ENCODE measurements at places on chromosomes 2 and 18. TPM values are rescaled to one million over a fixed set of nuclear protein-coding genes. Genes with fewer than 3 reads are reported as not detected.

DNA sequence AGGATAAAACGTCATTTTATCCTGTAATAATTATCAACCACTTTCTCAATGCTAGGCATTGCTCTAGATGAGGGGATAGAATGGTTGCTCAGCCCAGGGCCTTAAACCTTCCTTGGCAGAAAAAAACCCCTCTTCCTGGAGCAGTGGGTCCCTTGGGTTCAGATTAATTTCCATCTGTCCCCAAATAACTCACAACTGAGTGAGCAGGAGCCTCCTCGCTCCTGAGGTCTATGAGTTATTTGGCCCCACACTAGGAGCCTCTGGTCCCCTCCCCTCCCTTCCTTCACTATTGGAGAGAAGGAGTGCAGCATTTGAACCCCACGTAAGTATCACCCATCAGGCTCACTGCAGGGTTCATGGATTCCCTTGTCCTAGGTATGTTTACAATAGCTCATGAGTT, 157.5 kb upstream of the FHL2 start:
- no peak for DNase-seq

Gene TBR1
- total RNA-seq = not detected

DNA sequence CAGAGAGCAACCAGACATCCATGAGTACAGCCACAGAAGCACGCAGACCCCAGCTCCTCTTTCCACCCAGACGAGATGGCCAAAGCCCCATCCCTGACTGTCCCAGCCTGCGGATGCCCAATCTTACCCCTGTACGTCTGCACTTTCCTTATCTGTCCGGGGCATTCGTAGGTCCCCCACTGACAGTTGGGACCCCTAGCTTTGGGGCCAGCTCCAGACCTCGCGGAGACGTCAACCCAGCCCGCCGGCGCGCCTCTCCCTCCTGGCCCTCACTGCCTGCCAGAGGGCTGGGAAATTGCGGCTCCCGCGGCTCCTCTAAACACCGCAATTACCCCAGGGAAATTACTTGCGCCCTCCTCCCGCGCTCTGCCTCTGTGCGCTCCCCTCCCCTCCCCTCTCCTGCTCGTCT, 2.3 kb downstream of the ECEL1 start:
- DNase-seq = no peak

- DNase-seq = no peak
These were observed 113.8 kb upstream of the KLF7 start for GRCh38 chr2:207279520-207279919.

GRCh38 chr2:190563109-190563508, 28.6 kb upstream of the NEMP2 start:
- no peak for DNase-seq

- no peak for DNase-seq
These were observed 21.6 kb upstream of the GPR75 start for GRCh38 chr2:53881360-53881759.

- DNase-seq = no peak
These were observed 19.7 kb downstream of the GNLY start for GRCh38 chr2:85713836-85714235.

- DNase-seq = peak; percentile 18
These were observed 13.0 kb downstream of the GPR155 start for GRCh38 chr2:174473796-174474195.

DNA sequence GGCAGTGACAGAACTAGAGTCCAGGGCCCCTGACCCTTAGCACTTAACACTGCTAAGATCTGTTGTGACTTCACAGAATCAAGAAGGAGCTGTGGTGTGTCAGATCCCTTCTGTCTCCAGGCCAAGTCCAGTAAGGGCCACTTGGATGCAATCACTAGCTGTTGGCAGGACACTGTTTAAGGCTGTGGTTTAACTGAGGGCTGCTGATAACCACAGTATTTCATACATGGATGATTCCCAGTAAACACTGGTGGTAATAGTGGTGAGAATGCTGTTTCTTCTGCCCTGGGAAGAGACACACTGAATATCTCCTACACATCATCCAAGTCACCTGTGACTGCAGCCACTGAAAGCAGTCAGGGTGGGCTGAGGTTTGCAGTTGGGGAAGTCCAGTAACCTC, 77.7 kb upstream of the FBXO11 start:
- no peak for DNase-seq

GRCh38 chr2:127674241-127675209, 805 bp downstream of the LIMS2 start:
- peak; percentile 25 for DNase-seq

- DNase-seq = no peak
These were observed 6.3 kb upstream of the RBMS1 start for GRCh38 chr2:160499865-160500264.

- no peak for DNase-seq
These were observed 652 bp downstream of the GCA start for GRCh38 chr2:162344617-162344950.

DNA sequence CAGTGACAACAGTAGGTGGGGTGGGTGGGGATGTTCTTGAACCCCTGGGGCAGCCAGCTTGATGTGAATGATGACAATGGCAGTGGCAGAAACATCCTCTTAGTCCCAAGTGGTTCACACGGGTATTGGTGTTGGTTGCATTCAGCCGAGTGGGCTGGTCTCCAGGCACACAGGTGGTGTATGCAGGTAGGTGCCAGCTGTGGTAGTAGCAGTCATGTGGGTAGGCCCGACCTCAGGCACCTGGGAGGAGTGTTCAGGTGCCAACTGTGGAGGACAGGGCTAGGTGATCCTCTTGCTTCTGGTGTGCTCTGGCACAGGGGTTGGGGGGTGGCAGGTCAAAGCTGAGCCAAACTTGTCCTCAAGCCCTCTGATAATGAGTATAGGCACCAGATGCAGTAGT, 327.6 kb upstream of the CYP26B1 start:
- no peak for DNase-seq

DNA sequence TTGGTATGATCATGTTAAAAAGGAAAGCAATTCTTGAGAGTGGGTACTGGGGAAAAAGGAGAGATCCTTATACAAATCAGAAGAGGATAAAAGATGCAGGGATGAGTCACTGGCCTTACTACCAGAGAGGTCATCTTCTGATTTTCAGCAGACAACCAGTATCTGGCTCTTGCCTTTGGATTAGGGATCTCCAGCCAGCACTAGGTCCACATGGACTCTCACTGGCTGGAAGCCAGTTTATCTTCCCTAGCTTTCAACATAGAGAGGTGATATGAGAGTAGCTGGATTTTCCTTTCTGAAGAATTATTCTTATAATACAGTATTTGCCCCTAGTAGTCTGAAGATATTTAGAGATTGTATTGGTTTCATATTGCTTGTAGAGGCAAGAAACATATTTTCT, 30.2 kb downstream of the CERKL start:
- DNase-seq = no peak

- no peak for DNase-seq
These were observed 186.4 kb downstream of the FAM210A start for GRCh38 chr18:13539843-13540476.

GRCh38 chr2:220628252-220628651, 943.9 kb downstream of the EPHA4 start:
- no peak for DNase-seq

DNA sequence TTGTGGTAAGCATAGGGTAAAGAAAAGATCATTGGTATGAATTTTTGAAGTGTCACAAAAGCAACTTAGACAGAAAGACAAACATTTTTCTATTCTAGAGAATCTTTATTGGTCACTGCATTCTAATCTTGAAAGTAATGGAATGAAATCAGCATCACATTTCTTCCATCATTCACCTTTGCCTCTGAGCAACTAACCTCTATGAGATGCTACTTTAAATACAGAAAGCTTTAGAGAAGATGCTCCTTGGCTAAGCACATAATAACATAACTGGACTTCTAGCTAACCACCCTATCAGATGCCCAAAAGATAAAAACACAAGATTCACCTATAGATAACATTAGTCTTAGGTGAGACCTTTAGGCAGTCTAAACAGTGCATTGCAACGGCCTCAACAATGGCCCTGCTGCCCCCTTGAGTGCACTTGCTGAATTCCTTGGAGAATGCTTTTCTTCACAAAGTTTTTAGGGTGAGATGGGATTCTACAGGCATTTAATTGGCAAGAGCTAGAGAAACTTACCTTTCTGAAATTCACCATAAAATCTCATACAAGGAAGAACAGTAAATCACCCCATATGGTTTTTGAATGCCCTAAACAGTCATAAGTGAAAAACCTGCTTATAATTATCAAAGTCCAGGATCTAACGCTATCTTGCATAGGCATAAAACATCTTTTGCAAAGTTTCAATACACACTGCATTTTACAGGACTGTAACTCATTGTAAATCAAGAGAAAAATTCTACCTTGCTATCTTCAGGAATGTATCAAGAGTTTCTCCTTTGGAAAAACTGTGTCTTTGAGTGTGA, 791.3 kb upstream of the CHAC2 start:
- DNase-seq = peak; percentile 49

DNA sequence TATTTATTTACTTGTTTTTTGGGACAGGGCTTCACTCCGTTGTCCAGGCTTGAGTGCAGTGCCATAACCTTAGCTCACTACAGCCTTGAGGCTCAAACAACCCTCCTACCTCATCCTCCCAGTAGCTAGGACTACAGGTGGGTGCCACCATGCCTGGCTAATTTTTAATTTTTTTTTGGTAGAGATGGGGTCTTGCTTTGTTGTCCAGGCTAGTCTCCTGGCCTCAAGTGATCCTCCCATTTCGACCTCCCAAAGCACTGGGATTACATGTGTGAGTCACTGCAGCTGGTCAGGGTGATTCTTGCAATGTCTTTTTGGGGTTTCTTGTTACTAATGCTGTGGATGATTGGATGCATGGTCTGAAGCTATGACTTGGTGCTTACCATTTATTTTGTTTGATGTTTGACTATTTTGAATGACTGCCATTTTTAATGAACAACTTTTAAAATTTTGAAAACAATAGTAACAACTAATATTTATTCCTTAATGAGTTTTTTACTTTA, 6.5 kb downstream of the CERS6 start:
- no peak for DNase-seq

DNA sequence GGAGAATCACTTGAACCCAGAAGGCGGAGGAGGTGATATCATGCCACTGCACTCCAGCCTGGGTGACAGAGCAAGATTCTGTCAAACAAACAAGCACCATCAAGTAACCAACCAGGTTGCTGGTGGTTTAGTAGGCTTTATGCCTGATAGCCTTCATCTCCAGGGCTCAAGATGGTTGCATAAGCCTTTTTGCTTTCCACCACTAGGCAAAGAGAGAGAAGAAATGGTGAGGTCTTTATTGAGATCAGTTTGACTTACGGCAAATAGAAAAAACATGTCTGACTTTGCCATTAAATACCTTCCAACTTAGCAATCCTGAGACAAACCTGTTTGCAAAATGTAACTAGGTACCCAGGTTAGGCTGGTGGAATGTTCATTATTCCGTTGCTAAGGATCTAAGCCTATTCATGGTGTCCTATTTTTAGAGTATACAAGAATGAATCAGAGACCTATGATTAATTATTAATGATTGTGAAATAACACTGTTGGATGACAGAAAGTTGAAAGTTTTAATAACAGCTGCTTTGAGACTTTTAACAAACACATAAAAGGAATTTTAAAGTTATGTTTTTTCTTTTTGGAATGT, 53.5 kb upstream of the SLC38A11 start:
- no peak for DNase-seq

- DNase-seq = no peak
These were observed 120.4 kb upstream of the NEDD4L start for GRCh38 chr18:57923611-57924010.

Gene TUBA4A
- total RNA-seq = 115 TPM

DNA sequence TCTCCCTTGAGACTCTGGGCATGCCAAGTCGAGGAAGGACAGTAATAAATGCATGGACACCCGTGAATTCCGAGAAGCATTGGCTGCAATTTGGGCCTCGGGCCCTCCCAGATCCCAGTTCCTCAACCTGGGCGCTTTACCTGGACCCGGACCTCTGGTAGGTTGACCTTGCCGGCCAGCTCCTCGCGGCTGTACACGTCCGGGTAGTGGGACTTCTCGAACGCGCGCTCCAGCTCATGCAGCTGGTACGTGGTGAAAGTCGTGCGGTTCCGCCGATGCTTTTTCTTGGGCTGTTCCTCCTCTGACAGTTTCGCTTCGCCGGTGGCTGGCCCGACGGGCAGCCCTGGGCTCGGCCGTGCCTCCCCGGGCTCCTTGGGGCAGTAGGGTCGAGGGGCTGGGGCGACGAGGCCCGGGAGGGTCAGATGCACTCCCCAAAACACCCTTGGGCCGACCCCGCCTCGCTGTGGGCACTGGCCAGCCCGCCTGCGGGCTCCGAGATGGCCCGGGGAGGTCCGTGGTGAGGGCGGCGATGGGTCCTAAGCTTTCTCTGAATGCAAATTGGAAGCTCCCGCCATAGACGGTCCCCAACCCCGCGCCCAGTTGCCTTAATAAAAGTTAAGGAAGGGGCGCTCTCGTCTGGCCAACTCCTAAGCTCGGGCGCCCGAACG, 899 bp downstream of the RAX start:
- DNase-seq = no peak

GRCh38 chr2:142866426-142866825, 11.0 kb upstream of the KYNU start:
- DNase-seq = no peak

Gene COL4A4
- total RNA-seq = 0.41 TPM

GRCh38 chr2:66334237-66335029, 100.5 kb upstream of the MEIS1 start:
- DNase-seq = peak; percentile 63

DNA sequence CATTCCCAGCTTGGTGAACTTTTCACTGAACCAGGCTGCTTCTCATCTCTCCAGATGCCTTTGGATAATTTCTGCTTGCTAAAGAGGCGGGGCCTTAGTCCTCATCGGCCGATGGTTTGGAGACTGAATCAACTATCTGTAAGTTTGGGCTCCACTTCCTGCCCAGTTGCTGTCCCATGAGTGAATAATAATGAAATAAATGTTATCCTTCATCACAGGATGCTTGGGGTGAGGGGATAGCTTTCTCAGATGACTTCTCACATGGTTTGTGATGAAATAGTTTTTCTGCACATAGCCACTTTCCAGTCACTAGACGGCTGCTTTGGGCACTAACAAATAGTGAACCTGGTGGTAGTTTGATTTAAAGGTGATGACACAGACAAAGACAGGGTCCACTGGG, 376.6 kb upstream of the TRIB2 start:
- peak; percentile 38 for DNase-seq

DNA sequence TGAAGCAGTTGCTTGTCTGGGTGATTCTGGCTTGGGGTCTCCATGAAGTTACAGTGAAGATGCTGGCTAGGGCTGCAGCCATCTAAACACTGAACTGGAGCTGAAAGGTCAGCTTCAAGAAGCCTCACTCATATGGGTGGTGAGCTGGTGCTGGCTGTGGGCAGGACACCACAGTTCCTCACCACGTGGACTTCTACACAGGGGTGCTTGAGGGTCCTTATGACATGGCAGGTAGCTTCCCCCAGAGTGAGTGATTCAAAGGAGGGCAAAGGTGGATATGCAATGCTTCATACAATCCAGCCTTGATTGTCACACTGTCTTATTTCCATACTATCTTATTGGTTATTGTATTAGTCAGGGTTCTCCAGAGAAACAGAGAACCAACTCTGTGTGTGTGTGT, 6.0 kb downstream of the CD302 start:
- DNase-seq = no peak

Gene ZNF396
- 0.33 TPM for total RNA-seq

Measured in A172 (cell line).